HepG2 (cell line): ENCODE measurements at places on chromosomes 6 and 20. TPM values are rescaled to one million over a fixed set of nuclear protein-coding genes. Genes with fewer than 3 reads are reported as not detected.

DNA sequence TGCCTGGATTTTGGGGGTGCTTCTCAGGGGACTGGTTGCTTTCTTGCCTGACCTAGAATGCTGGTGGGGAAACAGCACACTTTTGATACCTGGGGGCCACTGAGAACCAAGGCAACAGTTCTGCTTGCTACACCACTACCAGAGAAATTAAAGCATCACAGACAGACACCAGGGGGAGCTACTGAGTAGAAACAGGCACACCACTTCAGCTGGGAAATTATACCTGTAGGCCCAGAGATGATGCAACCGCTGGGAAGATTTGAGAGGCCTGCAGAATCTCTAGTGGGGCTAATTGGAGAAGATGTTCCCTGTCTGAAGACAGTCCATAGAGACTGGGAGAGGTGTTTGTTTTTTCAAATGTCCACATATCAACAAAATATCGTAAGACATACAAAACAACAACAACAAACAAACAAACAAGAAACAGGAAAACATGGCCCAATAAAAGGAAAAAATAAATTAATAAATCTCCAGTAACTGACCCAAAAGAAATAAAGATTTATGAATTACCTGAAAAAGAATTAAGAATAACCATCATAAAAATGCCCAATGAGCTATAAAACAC is 129.4 kb upstream of the RIN2 start:
- no peak overlapping the region for H3K4me3 ChIP-seq
- peaks cover 15% of the 10 kb centered on the region for H3K4me1 ChIP-seq
- peak; percentile 84 for DNase-seq
- no peaks in the 10 kb centered on the region for H3K27me3 ChIP-seq
- H3K36me3 ChIP-seq: no peaks in the 10 kb centered on the region

Gene ARMH2
- total RNA-seq: not detected in 2 replicates

Gene CCM2L
- total RNA-seq: 0.15 TPM in 1 of 2 replicates, not detected in the other

DNA sequence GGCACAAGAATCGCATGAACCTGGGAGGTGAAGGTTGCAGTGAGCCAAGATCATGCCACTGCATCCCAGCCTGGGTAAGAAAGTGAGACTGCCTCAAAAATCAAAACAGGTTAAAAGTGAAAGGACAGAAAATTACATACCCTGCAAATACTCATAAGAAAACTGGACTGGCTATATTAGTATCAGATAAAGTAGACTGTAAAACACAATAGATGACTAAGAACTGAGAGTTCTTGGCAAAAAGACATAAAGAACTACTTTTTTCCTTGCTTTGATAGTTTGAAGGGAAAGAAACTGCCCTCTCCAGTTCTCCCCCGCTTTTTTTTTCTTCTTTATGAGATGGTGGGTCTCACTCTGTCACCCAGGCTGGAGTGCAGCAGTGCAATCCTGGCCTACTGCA is 17.0 kb downstream of the SNX3 start:
- no peak for DNase-seq
- H3K27me3 ChIP-seq: no peaks in the 10 kb centered on the region

GRCh38 chr20:23305098-23305497 is 45.5 kb upstream of the NXT1 start:
- no peak overlapping the region for H3K27ac ChIP-seq
- H3K4me3 ChIP-seq: no peak overlapping the region
- no peaks in the 10 kb centered on the region for H3K36me3 ChIP-seq
- H3K27me3 ChIP-seq: no peaks in the 10 kb centered on the region
- no peaks in the 10 kb centered on the region for H3K4me1 ChIP-seq

- H3K27me3 ChIP-seq: no peaks in the 10 kb centered on the region
- H3K4me1 ChIP-seq: no peaks in the 10 kb centered on the region
- no peaks in the 10 kb centered on the region for H3K36me3 ChIP-seq
- DNase-seq: no peak
- H3K4me3 ChIP-seq: no peak overlapping the region
Observed at GRCh38 chr6:105771313-105771970, 314.7 kb upstream of the PRDM1 start.

Gene TRERF1
- 0.02 TPM in 1 of 2 replicates, not detected in the other for total RNA-seq

- H3K36me3 ChIP-seq: no peaks in the 10 kb centered on the region
- no peak overlapping the region for H3K27ac ChIP-seq
- no peaks in the 10 kb centered on the region for H3K4me1 ChIP-seq
Observed at GRCh38 chr20:51129147-51129776, 106.4 kb upstream of the KCNG1 start.

Gene NFS1
- 88.1 and 94.4 TPM in 2 replicates for total RNA-seq

GRCh38 chr6:33967265-33967767 is 163.5 kb upstream of the MLN start:
- no peaks in the 10 kb centered on the region for H3K27me3 ChIP-seq
- no peak overlapping the region for H3K27ac ChIP-seq
- DNase-seq: no peak
- H3K4me1 ChIP-seq: no peaks in the 10 kb centered on the region
- H3K36me3 ChIP-seq: no peaks in the 10 kb centered on the region

- H3K4me3 ChIP-seq: no peak overlapping the region
- H3K36me3 ChIP-seq: no peaks in the 10 kb centered on the region
- H3K4me1 ChIP-seq: no peaks in the 10 kb centered on the region
- no peak overlapping the region for H3K27ac ChIP-seq
- no peak for DNase-seq
- H3K27me3 ChIP-seq: no peaks in the 10 kb centered on the region
Observed at GRCh38 chr6:120590611-120591010, 743.7 kb downstream of the TBC1D32 start.

DNA sequence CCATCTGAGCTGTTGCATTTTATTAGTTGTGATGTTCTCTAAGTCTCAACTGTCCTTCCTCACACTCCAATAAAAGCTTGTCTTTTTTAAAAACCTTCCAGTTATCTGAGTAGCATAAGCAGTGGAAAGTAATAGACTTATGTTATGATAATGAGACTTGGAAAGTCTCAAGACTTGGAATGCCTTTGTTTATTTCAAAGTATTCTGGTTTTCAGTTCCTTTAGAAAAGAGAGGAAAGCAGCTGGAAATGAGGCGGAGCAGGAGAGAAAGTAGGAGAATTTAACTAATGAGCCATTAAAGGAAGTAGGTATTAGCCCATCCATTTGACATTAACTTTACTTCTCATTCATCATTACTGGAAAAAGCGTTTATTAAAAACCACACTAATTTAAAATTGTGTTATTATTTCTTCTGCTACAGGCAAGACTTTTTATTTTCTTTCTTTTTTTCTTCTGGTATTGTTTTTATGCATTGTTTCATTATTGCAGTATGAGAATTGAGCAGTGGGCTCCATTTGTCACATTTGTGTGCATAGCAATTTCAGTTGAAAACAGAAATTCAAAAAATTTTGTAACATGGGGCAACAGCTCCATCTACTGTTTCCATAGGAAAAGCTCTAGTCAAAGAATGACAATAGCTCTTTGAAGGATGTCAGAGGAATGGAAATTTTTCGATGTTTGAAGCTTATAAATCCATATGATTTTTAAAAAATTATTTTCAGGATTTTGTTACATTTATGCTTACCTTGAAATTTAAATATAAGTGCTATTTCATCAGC is 194.8 kb downstream of the COL9A1 start:
- H3K27me3 ChIP-seq: no peaks in the 10 kb centered on the region
- no peaks in the 10 kb centered on the region for H3K4me1 ChIP-seq
- H3K4me3 ChIP-seq: no peak overlapping the region
- no peak overlapping the region for H3K27ac ChIP-seq

- no peak for DNase-seq
- no peaks in the 10 kb centered on the region for H3K36me3 ChIP-seq
- no peak overlapping the region for H3K27ac ChIP-seq
- H3K27me3 ChIP-seq: peaks cover 8% of the 10 kb centered on the region; the same call in 1 of the 3 replicates
- no peaks in the 10 kb centered on the region for H3K4me1 ChIP-seq
Observed at GRCh38 chr6:24876499-24877465, 59.0 kb downstream of the RIPOR2 start.

GRCh38 chr6:156780962-156781853 is 4.0 kb downstream of the ARID1B start:
- peak overlapping the region; percentile 18 for H3K27ac ChIP-seq
- H3K27me3 ChIP-seq: no peaks in the 10 kb centered on the region
- peaks cover 10% of the 10 kb centered on the region; the same call in 2 of the 3 replicates for H3K36me3 ChIP-seq
- DNase-seq: no peak

Gene TFEB
- total RNA-seq: 12.8 and 13.3 TPM in 2 replicates

DNA sequence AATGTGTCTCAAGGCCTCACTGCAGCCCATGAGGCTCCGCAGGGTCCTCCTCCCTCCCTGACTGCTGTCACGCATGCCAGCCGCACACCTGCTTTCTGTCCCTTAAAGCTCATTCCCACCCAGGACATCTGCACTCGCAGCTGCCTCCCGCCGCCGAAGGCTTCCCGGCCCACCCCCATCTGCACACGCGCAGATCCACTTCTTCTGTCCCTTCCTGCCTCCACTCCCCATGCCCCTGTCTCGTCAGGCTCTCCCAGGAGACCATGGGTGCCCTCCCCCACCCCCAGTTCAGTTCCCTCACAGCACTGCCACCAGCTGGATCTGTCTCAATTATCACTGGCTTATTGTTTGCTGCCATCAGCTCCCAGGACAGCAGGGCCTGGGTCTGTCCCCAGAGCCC is 63.0 kb downstream of the RIPOR3 start:
- H3K4me3 ChIP-seq: peak overlapping the region; percentile 28; the same call in 1 of the 2 replicates
- DNase-seq: peak; percentile 33
- no peak overlapping the region for H3K27ac ChIP-seq
- H3K27me3 ChIP-seq: peaks cover 12% of the 10 kb centered on the region
- H3K4me1 ChIP-seq: peaks cover 50% of the 10 kb centered on the region

Gene GJA10
- not detected in 2 replicates for total RNA-seq

GRCh38 chr20:20014659-20015058 is 2.5 kb upstream of the NAA20 start:
- no peak overlapping the region for H3K4me3 ChIP-seq
- no peaks in the 10 kb centered on the region for H3K36me3 ChIP-seq
- no peak for DNase-seq
- no peak overlapping the region for H3K27ac ChIP-seq
- H3K27me3 ChIP-seq: no peaks in the 10 kb centered on the region
- peaks cover 79% of the 10 kb centered on the region for H3K4me1 ChIP-seq

GRCh38 chr6:152124429-152125074 is 317.1 kb downstream of the ESR1 start:
- H3K36me3 ChIP-seq: no peaks in the 10 kb centered on the region
- no peak overlapping the region for H3K27ac ChIP-seq
- peak; percentile 54 for DNase-seq
- H3K4me3 ChIP-seq: no peak overlapping the region

DNA sequence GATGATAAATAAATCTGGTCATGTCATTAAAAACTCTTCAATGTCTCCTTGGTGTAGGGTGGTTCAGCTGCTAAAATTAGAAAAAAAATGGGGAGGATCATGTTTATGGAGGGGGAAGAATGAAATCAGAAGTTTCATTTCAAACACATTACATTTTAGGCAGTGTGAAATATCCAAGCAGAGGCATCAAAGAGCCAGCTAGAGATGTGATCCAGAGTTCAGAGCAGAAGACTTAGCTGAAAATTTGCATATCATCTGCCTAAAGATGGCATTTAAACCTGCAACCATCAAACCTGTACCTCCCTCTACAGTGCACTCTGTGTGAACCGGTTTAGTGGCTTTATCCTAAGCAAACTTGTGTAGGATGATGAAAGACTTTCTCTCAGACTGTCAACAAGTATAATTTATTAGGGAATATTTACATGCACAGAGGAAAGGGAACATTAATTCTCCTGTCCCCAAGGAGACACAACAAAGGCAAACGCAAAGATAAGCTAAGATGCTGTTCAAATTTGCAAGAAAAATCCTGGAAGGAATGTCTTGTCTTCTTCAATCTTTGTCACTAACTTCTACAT is 84.8 kb upstream of the PLEKHG1 start:
- no peak overlapping the region for H3K27ac ChIP-seq
- H3K27me3 ChIP-seq: no peaks in the 10 kb centered on the region
- no peaks in the 10 kb centered on the region for H3K36me3 ChIP-seq
- no peaks in the 10 kb centered on the region for H3K4me1 ChIP-seq
- no peak overlapping the region for H3K4me3 ChIP-seq
- DNase-seq: no peak

- H3K27me3 ChIP-seq: no peaks in the 10 kb centered on the region
- peaks cover 24% of the 10 kb centered on the region for H3K36me3 ChIP-seq
- H3K27ac ChIP-seq: no peak overlapping the region
- no peak overlapping the region for H3K4me3 ChIP-seq
- DNase-seq: no peak
Observed at GRCh38 chr20:32829311-32830005, 9.7 kb downstream of the MAPRE1 start.

DNA sequence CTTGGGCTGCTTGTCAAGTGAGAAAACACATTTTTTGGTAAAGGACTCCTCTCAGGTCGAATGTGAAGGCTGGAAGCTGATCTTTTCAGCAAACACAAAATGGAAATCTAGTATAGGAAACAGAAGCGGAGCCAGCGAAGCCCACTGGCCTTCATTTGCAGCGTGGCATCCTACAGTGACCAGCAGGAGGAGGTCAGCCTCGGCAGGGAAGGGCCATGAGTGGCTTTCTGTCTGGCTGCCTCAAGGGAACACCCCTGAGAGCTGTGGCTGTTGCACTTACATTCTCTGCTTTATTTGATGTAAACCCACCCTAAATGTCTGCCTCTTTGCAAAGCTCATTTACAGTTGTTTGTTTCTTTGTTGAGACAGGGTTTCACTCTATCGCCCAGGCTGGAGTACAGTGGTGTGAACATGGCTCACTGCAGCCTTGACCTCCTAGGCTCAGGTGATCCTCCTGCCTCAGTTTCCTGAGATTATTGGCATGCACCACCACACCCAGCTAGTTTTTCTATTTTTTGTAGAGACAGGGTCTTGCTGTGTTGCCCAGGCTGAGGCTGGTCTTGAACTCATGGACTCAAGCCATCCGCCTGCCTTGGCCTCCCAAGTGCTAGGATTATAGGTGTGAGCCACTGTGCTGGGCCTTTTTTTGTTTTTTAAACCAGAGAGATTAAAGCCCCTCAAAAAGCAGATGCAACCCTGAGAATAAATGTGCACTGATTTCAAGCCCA is 322.0 kb upstream of the SOX4 start:
- peak; percentile 23 for DNase-seq
- peaks cover 18% of the 10 kb centered on the region for H3K4me1 ChIP-seq
- H3K27ac ChIP-seq: no peak overlapping the region

DNA sequence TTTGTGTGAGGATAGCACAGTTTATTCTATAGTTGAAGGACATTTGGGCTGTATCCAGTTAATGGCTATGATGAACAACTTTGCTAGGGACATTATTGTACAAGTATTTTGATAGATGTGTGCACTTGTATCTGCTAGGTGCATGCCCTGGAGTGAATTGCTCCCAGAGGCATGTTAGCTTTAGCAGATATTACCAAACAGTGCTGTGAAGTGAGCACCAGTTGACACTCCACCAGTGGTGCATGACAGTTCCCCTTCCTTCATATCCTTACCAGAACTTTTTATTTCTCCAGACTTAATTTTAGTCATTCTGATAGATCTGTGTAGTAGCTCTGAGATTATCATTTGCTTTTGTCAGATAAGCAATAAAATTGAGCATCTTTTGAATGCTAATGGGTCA is 48.9 kb upstream of the ENPP5 start:
- no peak overlapping the region for H3K27ac ChIP-seq
- H3K4me3 ChIP-seq: no peak overlapping the region
- no peaks in the 10 kb centered on the region for H3K36me3 ChIP-seq
- no peak for DNase-seq

GRCh38 chr6:40331545-40331944 is 255.6 kb downstream of the LRFN2 start:
- H3K27ac ChIP-seq: no peak overlapping the region
- no peak overlapping the region for H3K4me3 ChIP-seq
- no peaks in the 10 kb centered on the region; the same call in 2 of the 3 replicates for H3K27me3 ChIP-seq
- no peak for DNase-seq

GRCh38 chr6:29477923-29478450 is 9.8 kb downstream of the MAS1L start:
- no peak for DNase-seq
- H3K36me3 ChIP-seq: no peaks in the 10 kb centered on the region
- H3K4me1 ChIP-seq: no peaks in the 10 kb centered on the region
- H3K27ac ChIP-seq: no peak overlapping the region
- no peak overlapping the region for H3K4me3 ChIP-seq
